ENCODE measurements at places on chromosomes 4 and X.

DNA sequence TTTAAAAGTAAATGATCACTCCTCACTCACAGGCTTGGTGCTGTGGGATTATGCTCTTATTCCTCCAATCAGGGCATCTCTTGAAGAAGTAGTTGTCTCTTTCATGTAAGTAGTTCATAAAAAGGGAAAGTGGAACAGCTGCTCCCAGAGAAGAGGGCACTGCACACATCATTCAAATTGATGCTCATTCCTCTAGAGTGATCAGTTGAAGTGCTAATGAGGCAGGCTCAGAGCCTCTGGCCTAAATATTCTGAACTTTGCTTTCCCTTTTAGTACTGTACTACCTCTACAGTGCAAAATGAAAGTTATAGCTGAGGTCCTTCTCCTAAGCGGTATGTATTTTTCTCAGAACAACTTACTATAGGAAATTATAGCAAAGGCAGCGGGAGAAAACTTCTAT lies 1453.1 kb downstream of the ARAP2 start:
- DNase-seq, result no peak

GRCh38 chrX:134683351-134684005 lies 25.2 kb upstream of the PLAC1 start:
- DNase-seq, result peak; percentile 6

- no peak for DNase-seq
Measured at GRCh38 chrX:149825424-149825823, 43.7 kb downstream of the MAGEA9 start.

DNA sequence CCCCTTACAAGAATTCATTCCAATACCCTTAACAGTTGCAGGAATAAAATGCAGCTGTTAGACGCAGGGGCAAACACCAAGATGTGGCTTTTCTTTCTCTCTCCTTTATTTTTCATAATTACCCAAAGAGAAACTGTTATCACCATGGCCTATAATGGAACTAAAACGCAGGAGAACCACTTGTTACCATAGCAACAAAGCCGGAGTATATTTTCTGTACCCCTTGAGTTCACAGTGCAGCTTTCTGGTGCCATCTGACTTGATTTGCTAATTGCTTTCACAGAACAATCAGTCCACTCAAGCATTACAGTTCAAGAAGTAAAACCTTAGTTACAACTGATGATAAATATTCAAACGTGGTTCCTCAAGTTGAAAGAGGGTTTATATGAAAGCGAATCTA lies 157.9 kb downstream of the AMELX start:
- DNase-seq, result no peak

DNA sequence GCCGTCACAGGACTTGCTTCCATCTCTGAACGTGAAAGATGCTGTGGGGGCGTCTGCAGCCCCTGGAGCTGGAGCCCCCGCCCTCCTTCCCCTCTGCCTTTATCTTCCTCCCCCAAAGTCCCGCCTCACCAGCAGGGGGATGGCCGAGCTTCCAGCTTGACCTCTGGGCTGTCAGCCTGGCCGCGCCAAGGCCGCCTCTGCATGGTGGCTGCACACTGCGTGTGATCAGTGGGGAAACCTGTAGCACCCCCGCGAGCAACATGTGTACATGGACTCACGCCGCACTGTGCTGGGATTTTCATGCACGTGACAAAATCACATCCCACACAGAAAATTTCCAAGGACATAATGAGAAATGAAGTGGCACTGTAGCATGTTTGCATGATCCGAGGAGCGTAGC lies 26.5 kb upstream of the PSAPL1 start:
- no peak for DNase-seq

GRCh38 chr4:152999346-153000075 lies 63.4 kb downstream of the FHDC1 start:
- DNase-seq, result no peak

- DNase-seq, result no peak
Measured at GRCh38 chr4:143404555-143404954, 67.9 kb downstream of the GAB1 start.

- no peak for DNase-seq
Measured at GRCh38 chr4:110483516-110483915, 7.6 kb downstream of the ENPEP start.

DNA sequence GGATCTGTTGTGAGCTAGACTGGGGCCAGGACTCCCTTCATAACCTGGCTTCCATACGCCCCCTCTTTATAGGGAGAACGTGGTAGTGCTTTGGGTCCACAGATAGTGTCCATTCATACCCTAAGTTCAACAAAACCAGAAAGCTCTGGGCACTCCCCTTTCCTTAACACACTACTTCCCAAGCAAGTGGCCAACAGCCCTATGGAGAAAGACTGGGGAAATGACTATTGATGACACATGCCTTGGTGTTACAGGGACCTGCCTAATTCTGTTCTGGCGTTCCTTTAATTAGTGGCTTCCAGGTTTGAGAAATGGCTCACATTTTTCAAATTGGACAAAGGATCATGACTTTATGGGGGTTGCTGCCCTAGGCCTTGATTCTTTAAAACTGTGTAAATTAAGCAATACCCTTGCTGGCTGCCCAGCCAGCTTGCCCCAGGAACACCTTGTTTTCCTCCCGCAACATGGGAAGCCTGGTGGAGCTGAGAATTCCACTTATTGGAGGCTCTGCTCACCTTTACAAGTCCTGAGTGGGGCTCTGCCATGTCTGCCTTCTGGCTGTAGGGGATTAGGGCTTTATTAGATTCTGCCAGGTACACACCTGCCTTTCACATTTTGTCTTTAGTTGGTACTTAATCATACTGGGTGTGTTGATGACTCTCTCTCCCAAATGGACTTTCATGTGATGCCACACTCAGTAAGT lies 61.1 kb downstream of the RGS12 start:
- DNase-seq, result no peak
